Effector memory CD4-positive, alpha-beta T cell (primary cell): ENCODE measurements at places on chromosomes 4 and X.

DNA sequence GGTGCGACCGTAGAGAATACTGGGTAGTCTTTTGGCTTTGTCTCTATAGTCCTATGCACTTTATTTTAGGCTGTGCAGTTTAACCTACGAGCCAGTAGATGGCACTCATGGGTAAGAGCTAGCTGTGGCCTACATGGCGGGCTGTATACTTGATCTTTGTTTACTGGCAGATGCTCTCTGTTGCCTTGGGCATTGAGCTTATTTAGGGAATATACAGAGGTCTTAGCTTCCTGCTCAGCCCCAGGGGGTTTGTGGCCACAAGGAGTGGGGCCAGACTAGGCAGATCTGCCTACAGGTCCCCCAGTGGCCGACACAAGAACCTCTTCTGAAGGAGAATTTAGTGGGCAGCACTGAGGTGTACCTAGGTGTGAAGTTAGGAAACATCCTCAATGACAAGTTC, 227.6 kb upstream of the HDX start:
- DNase-seq: no peak

GRCh38 chrX:69218407-69218997, 53.2 kb upstream of the PJA1 start:
- DNase-seq: no peak

- DNase-seq: no peak
These were observed 27.7 kb upstream of the GLRB start for GRCh38 chr4:157048248-157048647.

- no peak for DNase-seq
These were observed 103.7 kb downstream of the RBM47 start for GRCh38 chr4:40525752-40526598.

DNA sequence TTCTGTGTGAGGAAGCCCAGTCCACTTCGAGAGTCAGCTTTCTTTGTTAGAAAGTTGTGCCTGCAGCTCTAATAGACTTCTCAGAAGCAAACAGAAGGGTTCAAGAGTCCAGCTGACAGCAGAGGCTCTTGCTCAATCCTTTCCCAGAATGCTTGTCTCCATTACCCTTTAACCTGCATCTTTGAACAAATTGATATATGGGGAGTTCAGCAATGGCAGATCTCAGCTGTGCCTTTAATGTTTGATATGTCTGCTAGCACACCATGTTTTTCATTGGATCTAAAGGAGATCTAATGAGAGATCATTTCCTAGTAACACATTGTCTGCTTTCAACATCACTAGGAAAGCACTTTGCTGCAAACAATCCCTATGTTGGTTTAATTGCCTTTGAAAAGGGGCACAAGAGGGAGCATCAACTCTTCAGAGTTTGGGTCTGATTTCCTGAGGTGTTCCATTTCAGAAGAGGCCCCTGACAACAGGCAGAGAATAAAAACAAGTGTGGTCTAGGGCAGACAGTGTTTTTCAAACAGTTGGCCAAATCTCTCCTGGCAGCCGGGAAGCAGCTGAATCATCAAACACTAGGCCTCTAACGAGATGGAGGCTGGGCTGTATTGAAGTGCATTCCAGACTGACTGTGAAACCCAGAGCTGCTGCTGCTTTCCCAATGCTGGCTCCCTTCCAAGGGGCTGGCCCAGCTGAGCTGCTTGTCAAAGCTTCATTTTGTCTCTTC, 55.5 kb downstream of the LUZP4 start:
- no peak for DNase-seq

GRCh38 chrX:119537487-119537886, 27.7 kb downstream of the STEEP1 start:
- DNase-seq: no peak

DNA sequence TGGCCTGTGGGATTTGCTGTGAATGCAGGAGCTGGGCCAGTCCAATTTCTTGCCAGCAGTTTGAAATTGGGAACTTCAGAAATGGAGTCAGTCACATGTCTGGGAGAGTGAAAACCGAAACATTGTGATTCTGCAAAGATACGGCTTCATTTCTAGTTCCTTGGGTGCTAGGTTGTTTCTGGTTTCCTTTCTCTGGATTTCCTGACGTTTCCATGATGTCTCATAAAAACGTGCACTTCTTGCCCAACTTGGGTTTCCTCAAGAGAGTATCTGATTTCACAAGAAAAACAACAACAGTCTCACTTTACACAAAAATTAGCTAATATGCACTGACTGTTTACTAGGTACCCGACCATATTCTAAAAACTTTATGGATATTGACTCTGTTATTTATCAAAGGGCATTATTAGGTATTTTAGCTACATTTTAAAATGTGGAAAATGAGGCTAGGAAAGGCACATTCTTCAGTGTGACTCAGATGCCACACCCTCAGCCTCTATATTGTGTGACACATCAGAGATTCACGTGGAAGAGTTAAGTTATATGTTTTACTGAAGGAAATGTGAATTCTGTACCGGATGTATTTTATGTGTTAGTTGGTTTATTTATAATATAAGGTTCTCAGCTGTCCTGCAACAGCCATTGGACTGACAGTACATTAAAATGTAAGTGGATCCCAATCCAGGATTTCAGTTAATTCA, 225.0 kb upstream of the PUDP start:
- DNase-seq: no peak

DNA sequence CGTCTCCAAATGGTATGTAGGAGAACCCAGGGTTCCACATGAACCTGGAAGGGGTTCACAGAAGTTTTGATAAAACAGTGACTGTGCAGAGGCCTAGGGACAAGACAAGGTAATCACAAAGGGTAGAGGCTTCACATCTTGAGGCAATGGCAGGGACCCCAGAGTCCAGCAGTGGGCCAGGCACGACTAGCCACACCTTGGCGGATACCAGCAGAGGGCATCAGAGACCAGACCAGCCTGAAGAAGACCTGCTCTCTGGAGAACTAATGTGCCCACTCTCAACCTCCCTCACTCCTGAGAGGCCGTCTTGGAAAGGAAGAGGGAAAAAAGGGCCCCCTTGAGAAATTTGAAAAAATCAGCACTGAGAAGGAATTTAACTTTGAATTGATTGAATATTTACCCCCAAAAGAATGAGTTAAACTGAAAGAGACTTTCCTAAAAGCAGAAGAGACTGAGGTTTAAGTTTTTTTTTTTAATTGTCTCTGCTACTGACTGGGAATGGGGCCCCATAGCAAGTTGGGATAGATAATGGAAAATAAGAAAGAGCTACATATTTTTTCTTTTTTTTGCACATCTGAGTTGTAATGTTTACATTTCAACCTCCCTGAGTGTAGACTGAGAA, 243.8 kb upstream of the JADE1 start:
- DNase-seq: no peak

GRCh38 chr4:188053302-188053701, 56.1 kb downstream of the TRIML2 start:
- DNase-seq: no peak

DNA sequence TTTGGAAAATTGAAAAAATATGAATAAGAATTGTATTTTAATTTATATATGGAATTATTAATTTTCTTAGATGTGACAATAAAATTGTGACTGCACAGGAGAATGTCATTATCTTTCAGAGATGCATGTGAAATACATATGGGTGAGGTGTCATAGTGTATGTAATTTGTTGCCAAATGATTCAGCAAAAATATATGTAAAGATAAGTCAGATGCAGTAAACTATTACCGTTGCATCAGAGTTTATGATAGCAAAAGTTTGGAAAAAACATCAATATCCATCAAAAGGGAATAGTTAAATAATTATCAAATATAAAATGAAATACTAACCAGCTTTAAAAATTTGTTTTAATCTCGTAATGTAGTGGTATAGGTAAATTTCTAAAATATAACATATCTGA, 10.4 kb upstream of the SLC7A11 start:
- no peak for DNase-seq

- no peak for DNase-seq
These were observed 72.0 kb upstream of the MAGEB16 start for GRCh38 chrX:35726176-35726575.

DNA sequence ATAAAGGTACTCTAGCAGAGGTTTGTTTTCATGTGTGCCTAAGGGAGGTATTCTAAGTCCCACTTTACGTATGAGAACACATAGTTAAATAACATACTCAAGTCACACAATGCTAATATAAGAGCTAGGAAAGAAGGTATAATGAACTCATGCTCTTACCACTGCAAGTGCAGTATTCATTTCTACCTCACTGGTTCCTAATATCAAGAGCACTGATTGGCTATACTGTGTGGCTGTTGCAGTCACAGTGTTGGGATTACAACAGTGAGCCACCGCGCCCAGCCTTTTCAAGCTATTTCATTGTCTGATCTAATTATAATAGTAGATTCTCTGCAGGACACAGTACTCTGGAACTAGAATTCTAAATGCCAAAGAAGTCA, 84.0 kb downstream of the PDS5A start:
- DNase-seq: no peak

DNA sequence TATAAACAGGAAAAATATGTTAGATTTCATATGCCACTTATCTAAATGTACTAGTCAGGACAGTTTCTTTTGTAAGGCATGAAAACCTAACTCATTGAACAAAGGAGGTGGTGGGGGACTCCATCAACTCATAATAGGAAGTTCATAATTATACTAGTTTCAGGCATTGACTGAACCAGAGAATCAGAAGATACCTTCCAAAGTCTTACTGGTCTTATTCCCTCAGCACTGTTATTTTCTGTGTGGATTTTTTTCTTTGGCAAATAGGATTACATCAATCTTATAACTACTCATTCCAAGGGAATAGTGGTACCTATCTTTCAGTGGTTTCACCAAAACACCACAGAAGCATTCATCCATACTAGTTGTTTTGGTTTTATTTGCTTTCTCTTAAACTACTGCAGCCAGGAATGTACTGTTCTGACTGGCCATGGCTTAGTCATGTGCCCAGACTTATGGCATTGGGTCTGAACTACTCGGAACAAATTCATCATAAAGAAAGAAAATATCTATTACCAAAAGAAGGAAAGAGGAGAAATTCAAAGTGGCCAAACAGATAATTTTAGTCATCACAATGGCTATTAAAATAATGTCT, 273.9 kb downstream of the ARAP2 start:
- no peak for DNase-seq

GRCh38 chrX:19772822-19773628, 114.4 kb downstream of the SH3KBP1 start:
- no peak for DNase-seq

DNA sequence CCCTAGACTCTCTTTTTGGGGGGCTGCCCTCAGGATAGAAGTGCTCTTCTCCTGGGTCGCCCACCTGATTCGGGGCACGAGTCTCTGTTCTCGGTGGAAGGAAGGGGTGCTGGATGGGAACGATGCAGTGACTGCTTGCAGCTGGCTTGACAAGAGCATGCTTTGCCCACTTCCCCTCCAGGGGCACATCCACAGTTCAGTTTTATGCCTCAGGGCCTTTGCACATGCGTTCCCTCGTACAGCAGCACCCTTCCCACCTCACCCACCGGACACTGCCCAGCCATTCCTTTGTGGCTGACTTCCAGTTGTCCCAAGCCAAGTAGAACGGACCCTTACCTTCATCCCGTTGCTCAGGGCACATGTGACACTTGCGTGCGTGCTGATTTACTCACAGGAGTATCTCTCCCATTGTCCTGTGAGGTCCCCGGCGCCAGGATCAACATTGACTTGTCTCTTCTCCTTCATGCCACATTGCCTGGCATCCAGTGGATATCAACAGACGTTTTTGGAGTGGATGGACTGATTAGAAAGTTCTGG, 60.0 kb downstream of the C4orf50 start:
- DNase-seq: no peak

GRCh38 chrX:130801901-130802300, 101.1 kb downstream of the ENOX2 start:
- DNase-seq: no peak
